ENCODE measurements at places on chromosomes 1 and 21. TPM values are rescaled to one million over a fixed set of nuclear protein-coding genes. Genes with fewer than 3 reads are reported as not detected.

DNA sequence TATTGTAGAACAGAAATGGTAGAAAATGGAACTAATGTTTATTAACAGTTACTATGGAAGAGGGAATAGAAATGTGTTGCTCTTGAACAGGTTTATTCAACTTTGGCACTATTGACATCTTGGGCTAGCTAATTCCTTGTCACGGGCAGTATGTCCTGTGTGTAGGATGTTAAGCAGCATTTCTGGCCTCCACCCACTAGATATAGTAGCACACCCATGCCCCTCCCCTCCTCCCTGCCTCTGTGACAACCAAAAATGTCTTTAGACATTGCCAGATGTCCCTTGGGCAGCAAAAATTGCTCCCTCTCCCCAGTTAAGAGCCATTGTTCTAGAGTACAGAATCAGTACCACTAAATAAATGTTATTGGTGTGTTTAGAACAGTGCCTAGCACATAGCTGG lies 91.4 kb upstream of the TPTE start:
- DNase-seq, result no peak

The MFAP2 gene
- 394 TPM for polyA plus RNA-seq

The IL19 gene
- not detected for polyA plus RNA-seq

DNA sequence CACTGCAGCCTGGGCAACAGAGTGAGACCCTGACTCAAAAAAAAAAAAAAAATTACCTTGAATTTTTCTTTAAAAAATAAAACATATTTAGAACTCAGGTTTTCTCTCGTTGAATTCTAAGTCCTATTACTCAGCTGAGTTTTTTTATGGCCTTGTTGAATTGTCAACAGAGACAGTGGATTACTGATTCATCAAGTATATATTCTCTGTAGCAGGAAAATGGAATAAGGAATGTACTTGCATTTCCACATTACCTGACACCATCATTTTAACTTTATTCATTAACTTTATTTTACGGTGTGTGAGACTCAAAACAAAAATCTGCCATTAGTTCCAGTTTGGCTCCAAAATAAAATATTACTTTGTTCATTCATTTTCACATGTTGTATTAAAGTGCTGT lies 53.8 kb upstream of the APP start:
- no peak for DNase-seq

- DNase-seq, result no peak
Observed at GRCh38 chr21:41067709-41068108, 100.3 kb upstream of the BACE2 start.

DNA sequence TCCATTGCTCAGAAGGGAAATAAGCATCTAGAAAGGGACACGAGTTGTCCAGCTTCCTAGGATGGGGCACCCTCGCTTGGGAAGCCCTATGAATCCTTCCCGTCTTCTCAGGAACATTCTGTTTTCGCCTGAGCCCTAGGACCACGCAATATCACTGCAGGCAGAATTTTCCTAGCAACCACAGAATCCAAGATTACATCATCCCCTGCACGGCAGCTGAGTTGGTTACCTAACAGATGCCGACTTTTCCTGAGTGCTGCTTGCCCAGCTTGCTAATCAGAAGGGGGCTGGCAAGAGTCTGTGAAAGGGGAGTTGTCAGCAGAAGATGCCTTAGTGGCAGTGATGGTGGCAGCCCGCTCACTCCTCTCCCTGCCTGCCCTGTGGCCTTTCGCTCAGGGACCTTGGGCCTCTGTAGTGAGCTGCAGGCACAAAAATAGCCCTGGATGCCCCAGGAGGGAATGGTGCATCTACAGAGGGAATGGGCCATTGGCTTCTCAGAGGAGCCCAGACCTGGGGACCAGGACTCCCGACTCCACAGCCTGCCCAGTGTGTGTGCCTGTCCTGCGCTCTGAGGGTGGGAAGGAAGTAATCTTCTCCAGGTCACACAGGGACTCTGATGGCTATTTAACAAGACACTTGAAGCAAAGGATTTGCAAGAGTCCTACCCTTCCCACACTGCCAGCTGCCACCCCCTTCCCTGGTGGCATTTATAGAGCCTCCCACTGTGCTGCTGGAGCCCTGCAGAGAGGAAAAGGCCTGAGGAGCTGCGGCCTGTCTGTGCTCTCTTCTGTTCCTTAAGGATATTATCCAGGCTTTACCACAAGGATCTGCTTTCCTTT lies 28.9 kb upstream of the CLSTN1 start:
- no peak for DNase-seq

DNA sequence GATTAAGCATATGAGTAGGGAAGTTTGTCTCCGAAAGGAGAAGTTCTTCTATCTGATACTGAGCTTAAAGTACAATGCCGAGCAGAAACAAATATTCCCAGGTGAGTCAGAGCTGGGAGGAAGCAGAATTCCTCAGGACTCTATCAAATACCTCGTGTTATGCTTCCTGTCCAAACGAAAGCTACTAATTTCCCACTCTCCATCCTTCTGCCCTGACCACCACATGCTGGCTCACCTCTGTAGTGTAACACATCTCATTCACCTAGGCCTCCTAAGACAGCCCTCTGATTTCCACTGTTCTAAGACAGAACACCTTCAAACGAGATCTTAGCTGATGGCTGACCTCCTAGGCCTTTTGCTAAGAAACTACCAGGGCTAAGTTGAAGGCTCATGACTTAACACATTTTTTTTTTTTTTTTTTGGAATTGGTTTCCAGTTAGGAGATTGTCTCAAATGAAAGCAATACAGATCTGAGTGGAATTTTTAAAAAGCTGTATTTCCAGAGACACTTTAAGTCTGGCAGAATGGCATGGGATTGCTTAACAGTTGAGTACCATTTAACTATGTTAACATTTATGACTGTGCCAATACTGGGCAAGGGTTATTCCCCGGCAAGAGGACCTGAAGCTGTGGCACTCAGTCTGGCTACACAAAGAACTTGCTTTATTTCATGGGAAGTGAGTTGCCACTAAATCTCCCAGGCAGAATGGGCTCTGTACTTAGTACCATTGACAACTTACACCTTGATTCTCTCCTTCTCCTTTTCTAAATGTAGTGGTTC lies 583.4 kb downstream of the DPYD start:
- no peak for DNase-seq

The NR1I3 gene
- polyA plus RNA-seq, result 0.85 TPM

DNA sequence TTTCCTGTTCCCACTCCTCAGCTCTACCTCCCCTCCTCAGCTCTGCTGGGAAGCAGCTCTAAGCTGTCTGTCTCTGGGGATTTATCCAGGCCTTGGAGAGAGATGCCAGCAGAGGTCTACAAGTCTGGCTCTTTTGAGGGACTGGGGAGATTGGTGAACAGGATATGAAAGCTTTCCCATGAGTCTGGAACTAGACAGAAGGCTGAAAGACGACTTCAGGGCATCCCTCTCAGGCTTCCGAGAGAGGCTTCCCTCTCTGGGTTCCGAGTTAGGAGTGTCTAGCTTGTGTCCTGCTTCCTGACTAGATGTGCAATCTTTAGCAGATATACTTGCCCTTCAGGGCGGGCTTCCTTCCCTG lies 733 bp downstream of the TMEM35B start:
- DNase-seq, result peak; percentile 7

- no peak for DNase-seq
Observed at GRCh38 chr1:14738235-14738634, 139.8 kb downstream of the KAZN start.

Measured in right lung (tissue), 10 donors.